ENCODE measurements at places on chromosomes 12 and 14.

GRCh38 chr12:26011099-26011498 is 52.6 kb downstream of the RASSF8 start:
- no peak for DNase-seq

- DNase-seq = peak; percentile 11
These were observed 1598.3 kb downstream of the AACS start for GRCh38 chr12:126663304-126664094.

DNA sequence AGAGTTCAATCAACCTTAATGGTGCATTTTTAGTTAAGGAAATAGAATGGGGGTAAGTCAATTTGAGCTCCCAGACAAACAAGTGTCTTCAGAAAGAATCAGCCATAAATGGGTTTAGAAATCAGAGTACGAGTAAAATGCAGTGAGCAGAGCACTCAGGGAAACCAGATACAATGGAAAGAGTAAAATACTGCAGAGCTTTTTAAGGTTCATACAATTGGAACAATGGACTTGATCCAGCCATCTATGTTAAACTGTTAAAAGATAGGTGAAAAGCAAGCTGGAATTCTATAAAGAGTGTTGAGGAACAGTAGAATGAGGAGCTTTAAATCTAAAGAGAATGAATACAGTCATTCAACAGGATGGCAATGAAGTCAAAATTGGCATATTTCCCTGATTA is 23.8 kb upstream of the PCNX4 start:
- no peak for DNase-seq

DNA sequence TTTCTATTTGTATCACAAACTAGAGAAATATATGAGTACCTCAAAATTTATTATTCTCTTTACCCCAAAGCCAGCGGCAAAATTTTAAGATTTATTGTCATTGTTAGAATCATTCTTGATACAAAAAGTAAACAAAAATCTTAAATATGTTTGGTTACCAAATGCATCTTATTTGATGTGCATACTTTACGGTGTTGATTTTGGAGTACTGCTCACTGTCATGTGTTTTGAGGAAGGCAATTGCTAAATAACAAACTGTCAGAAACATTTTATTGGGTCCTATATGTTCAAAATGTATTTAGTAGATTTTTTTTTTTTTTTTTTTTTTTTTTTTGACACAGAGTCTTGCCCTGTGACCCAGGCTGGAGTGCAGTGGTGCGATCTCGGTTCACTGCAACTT is 124.9 kb downstream of the PTPRR start:
- no peak for DNase-seq

DNA sequence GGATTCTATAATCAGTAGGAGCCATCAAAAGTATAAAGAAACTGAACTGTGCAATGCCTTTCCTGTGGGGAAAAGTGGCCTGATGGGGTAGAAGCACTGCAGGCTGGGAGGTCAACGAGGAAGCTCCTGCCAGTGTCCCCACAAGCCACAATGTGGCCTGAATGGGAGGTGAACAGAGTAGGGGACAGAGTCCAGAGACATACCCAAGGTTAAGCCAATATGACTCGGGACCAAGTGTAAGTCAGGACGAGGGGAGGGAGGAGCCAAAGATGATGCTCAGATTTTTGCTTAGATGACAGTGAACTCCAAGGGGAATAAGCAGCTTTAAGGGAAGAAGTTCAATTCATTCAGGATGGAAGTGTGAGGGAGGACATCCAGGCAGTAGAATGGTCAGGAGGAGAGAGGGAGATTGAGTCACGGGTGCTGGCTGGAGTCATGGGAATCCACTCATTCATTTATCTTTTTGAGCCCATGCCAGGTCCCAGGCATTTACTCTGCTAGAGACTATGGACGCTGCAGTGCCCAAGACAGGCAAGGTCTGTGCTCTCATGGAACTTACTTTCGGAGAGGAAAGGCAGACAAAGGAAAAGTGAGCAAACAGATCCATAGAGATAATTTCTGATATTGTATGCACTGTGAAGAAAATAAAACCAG is 29.1 kb downstream of the DPF3 start:
- DNase-seq = no peak
